Left lung (tissue), 14 donors: ENCODE measurements at places on chromosomes 7 and 10. TPM values are rescaled to one million over a fixed set of nuclear protein-coding genes. Genes with fewer than 3 reads are reported as not detected.

Gene SLC13A1
- total RNA-seq: not detected

Gene ARHGEF35
- 1.0 TPM for total RNA-seq

Gene STK32C
- total RNA-seq: 13.2 TPM

GRCh38 chr7:72406820-72407403 lies 5.2 kb downstream of the CALN1 start:
- DNase-seq: no peak

- DNase-seq: no peak
Observed at GRCh38 chr10:112370424-112370819, 3.5 kb upstream of the ACSL5 start.
